ENCODE measurements at places on chromosomes 7 and 10. TPM values are rescaled to one million over a fixed set of nuclear protein-coding genes. Genes with fewer than 3 reads are reported as not detected.

Gene ABCC2
- total RNA-seq: 1.1 TPM

Gene STAG3
- total RNA-seq: 3.3 TPM

Gene CLRN3
- total RNA-seq: not detected

Gene THAP5
- total RNA-seq: 24.1 TPM

Gene TMEM236
- 0.14 TPM for total RNA-seq

Data from thoracic aorta endothelial cell (primary cell).